ENCODE measurements at places on chromosomes 6 and 20. TPM values are rescaled to one million over a fixed set of nuclear protein-coding genes. Genes with fewer than 3 reads are reported as not detected.

- no peak overlapping the region for H3K4me3 ChIP-seq
- DNase-seq, result no peak
- H3K27ac ChIP-seq, result no peak overlapping the region
- H3K27me3 ChIP-seq, result no peaks in the 10 kb centered on the region
- no peaks in the 10 kb centered on the region for H3K4me1 ChIP-seq
These were observed 41.7 kb upstream of the IL17A start for GRCh38 chr6:52144196-52145076.

- H3K27ac ChIP-seq, result no peak overlapping the region
- no peaks in the 10 kb centered on the region for H3K27me3 ChIP-seq
- H3K36me3 ChIP-seq, result no peaks in the 10 kb centered on the region
- no peaks in the 10 kb centered on the region for H3K4me1 ChIP-seq
These were observed 8.8 kb upstream of the FAM8A1 start for GRCh38 chr6:17591287-17591686.

GRCh38 chr6:122977180-122977579 is 18.9 kb upstream of the CLVS2 start:
- no peaks in the 10 kb centered on the region for H3K4me1 ChIP-seq
- no peaks in the 10 kb centered on the region for H3K36me3 ChIP-seq
- H3K27ac ChIP-seq, result no peak overlapping the region
- H3K4me3 ChIP-seq, result no peak overlapping the region
- DNase-seq, result no peak
- no peaks in the 10 kb centered on the region for H3K27me3 ChIP-seq

DOK5 gene
- 2.3 TPM for polyA plus RNA-seq

MROH8 gene
- 4.9 TPM for polyA plus RNA-seq

C6orf15 gene
- polyA plus RNA-seq, result not detected

GRCh38 chr20:25361287-25361683 is 29.4 kb downstream of the ABHD12 start:
- no peak overlapping the region for H3K4me3 ChIP-seq
- no peaks in the 10 kb centered on the region for H3K36me3 ChIP-seq
- no peaks in the 10 kb centered on the region for H3K27me3 ChIP-seq
- H3K4me1 ChIP-seq, result no peaks in the 10 kb centered on the region
- DNase-seq, result no peak

DNA sequence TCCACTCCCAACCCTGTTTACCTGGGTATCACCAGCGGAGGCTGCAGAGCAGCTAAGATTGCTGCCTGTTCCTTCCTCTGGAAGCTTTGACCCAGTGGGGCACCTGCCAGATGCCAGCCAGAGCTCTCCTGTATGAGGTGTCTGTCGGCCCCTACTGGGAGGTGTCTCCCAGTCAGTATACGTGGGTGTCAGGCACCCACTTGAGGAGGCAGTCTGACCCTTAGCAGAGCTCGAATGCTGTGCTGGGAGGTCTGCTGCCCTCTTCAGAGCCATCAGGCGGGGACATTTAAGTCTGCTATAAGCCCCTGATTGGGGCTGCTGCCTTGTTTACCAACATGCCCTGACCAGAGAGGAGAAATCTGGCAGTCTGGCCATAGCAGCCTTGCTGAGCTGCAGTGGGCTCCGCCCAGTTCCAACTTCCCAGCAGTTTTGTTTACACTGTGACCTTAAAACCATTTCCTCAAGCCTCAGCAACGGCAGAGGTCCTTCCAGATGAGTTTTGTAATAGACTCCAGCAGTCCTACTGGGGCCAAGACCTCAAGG is 2.8 kb downstream of the RAET1E start:
- peak; percentile 75 for DNase-seq
- H3K4me1 ChIP-seq, result peaks cover 33% of the 10 kb centered on the region
- no peak overlapping the region for H3K4me3 ChIP-seq
